Uterine smooth muscle cell (primary cell): ENCODE measurements at places on chromosomes 2 and 18. TPM values are rescaled to one million over a fixed set of nuclear protein-coding genes. Genes with fewer than 3 reads are reported as not detected.

The SIX3 gene
- under 0.01 TPM in 1 of 2 replicates, not detected in the other for total RNA-seq

The KIAA2012 gene
- not detected in 2 replicates for total RNA-seq

The SPDYA gene
- total RNA-seq: 1.6 and 1.9 TPM in 2 replicates

The XRCC5 gene
- 222 and 386 TPM in 2 replicates for total RNA-seq

The MRPL30 gene
- total RNA-seq: 31.1 and 35.9 TPM in 2 replicates

The DYNAP gene
- total RNA-seq: not detected in 2 replicates

The SERPINB12 gene
- total RNA-seq: not detected in 2 replicates
